ENCODE measurements at places on chromosomes 12 and 14.

DNA sequence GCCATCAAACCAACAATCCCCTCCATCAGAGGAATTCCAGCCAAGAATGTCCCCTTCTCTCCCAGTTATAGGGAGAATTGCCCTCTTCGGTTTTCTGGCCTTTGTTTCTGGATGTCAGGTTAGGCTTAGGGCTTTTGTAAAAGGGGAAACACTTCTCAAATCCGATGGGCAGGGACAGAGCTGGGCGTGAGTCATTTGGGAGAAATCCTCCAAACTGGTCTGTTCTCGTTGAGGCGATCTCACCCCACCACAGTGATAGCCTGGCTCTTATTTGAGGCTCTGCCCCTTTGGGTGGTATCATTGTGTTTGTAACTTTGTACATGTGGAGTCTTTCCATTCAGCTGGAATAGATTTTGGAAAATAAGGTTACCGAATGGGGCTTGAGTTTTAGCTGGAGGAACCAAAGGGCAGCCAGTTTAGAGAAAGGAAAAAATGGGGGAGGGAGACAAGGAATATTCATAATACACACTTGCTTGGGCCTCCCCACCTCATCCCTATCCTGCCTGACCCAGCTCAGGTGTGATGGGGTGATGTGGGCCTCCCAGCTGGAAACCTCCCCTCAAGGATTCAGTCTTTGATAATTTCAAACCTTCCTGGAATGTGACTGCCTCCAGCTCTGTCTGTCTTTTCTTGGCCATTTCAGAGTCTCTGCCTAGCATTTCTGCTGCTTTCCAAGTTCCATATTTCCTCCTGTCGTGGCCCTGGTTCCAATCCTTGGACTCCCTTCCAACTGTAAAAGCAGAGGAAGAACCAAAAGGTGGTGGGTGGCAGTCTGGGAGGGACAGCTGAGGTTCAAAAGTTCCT is 7.5 kb downstream of the HOXC4 start:
- no peak for DNase-seq

- DNase-seq: no peak
Measured at GRCh38 chr12:100229036-100229635, 28.5 kb downstream of the ACTR6 start.

- DNase-seq: no peak
Measured at GRCh38 chr14:55819610-55820304, 239.8 kb downstream of the KTN1 start.

DNA sequence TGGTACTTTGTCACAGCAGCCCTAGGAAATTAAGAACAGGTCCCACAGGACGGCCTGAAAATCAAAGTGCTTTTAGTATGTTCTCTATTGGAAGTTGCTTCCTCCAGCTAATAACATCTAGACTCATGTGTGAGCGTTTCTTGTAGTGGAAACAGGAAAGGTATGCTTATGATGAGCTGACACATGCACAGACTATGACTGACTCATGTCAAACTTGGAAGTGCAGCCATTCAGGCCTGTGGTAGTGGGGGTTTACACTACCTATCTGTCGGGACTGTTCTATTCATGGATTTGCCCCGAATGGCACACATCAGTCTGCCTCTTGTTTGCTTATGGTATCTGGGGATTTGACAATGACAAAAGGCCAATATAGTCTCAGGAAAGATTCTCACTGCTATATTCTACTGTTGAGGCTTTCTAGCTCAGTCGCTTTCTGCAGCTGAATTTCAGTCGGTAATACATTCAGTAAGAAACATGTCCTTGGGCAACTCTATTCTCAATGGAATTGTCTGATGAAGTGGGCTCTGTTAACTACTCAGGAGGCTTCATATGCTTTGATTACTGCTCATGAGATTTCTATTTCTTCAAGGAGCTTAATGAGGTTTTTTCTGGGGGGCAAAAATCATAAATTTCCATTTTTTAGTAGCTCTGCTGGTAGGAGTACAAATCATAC is 270.3 kb upstream of the DAAM1 start:
- DNase-seq: no peak

DNA sequence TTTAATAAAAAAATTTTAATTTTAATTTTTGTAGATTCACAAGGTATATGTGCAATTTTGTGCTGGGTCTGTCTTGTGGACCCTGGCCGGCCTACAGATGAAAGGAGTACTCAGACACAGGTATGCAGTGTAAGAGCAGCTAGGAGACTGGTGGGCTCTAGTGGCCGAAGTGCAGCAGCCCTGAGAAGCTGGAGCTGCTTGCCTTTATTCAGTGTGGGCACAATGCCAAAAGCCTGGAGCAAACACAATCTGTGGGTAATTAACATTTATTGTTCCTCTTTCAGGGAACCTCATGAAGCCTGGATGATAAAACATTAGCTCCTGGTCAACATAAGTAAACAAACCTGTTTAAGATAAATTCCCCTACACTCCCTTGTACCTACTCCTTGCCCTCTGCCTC is 135.7 kb upstream of the SEL1L start:
- DNase-seq: no peak

GRCh38 chr14:22491683-22492621 is 97.1 kb downstream of the DAD1 start:
- no peak for DNase-seq

DNA sequence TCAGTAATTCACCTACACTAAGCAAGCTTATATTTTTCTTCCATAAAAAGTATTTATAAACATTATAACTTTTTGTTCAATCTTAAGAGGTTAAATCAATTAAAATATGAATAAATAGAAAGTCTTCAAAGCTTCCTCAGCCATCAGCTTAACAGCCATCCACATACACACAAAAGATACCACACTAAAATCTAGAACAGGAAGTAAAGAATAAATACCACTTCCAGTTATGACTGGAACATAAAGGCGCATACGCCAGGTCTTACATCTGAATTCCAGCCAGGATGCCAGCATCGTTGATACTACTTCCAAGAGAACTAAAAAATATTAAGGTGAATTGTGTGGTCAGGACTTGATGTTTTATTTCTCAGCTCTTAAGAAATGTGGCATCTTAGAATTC is 17.0 kb downstream of the SIX1 start:
- DNase-seq: no peak

DNA sequence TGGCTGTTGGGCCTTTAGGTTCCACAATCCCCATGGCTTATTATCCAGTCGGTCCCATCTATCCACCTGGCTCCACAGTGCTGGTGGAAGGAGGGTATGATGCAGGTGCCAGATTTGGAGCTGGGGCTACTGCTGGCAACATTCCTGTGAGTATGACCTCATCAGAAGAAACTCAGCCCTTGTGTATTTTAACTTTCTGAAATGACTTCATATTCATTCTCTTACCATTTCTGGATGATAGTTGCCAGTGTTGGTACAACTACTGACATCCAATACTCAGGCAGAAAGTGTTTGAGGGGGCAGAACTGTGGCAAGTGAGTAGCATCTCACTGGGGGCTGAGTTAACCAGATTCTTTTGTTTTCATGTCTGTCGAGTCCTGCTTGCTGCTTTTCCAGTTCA is 2.3 kb downstream of the DAZAP2 start:
- DNase-seq: no peak

DNA sequence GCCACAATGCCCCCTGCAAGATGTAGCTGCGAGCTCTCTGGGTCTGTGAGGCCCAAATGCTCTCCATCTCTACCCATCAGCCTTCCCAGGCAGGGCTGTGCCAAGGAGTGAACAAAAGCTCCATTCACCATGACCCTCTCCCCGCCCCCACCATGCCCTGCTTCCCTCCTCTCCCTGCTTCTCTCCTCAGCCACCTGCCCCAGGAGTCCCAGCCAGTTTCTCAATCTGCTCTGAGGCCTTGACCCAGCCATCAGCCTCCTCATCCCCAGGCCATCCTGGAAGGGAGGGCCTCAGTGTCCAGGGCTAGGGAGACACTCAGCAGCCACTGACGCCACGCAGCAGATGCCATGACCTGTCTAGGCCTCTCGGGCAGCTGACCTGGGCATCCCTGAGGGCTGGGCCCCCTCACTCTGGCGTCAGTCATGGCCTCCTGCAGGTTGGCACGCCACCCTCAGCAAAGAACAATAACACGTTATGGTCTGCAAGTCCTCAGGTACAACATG is 8.5 kb upstream of the KRT5 start:
- DNase-seq: no peak

DNA sequence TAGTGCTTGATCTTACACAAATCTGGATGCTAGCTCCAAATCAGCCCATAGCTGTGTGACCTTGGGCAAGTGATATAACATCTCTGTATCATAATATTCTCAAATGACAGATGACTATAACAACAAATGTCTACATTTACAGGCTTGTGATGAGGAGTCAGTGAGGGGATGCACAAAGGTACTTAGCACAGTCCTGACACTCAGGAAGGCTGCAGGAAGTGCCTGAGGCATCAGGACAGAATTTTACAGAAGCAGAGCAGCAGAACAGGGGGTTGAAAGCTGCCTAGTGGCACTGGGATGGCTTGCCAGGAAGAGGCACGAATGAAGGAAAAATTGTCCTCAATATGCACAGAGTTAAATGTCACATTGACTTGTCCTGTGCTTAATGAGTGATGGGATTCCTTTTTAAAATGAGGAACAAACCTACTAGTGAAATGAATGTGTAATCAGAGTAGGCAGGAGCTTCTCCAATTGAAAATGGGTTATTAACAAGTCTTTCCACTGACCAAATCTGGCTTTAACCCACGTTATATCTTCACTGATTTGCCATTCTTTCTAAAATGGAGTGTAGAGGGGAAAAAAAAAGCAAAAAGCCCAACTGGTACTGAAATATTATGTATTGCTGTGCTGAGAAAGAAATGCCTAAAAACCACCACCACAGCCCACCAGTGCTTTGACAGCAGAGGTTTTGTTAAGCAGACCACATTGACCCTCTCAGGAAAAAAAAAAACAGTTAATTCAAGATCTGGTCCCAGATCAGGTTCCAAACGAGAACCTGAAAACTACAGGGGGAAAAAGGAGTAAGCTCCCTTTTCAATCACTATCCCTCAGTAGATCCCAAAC is 11.6 kb downstream of the BTG1 start:
- no peak for DNase-seq

DNA sequence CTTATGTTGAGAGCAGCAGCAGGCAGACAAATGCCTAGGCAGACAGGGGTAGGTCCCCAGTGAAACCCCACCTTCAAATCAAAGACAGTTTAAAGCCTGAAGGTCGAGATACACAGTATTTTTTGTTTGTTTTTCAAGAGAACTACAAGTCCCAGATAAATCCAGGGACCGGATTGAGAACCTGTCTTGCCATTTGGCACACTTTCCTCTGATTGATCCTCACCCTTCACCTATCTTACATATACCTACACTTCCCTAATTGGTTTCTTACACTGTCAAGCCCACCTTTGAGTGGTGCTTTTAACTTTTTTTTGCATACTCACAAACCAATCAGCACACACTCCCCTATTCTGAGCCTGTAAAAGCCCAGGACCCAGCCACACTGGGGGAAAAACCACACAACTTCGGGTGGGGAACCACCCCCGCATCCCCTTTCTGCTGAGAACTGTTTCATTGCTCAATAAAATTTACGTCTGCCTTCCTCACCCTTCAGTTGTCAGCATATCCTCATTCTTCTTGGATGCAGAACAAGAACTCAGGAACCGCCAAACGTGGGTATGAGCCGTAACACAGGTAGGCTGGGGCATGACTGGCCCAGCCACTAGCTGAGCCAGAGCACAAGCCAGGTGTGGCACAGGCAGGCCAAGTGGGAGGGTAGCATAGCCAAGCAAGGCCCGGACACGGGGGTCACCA is 11.1 kb downstream of the DICER1 start:
- no peak for DNase-seq

DNA sequence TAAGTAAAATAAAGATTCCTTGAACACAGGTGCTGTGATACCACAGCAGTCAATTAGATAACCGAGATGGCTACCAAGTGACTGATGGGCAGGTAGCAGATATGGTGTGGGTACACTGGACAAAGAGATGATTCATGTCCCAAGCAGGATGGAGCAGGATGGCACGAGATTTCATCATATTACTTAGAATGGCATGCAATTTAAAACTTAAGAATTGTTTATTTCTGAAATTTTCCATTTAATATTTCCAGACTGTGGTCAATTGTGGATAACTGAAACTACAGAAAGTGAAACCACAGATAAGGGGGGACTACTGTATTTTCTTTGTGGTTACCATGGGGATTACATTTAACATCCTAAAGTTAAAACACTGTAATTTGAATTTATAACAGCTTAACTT is 7.5 kb upstream of the ZFP36L1 start:
- no peak for DNase-seq

DNA sequence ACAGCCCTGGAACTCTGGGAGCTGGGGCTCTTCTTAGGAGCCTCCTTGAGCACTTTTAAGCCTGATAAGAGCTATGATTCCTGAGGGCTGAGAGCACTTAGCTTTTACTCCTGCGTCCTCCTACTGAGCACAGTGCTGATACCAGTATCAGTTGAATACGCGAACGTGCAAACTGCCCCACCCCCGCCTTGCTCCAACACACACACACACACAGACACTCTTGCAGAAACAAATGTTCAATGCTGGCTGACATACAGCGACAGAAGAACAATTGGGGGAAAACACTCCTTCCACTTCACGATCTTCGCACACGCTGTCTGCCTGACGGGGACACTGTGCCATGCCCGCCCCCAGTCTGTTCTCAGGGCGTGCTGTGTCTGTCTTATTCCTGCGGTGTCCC is 57.2 kb upstream of the DLK1 start:
- no peak for DNase-seq

GRCh38 chr12:26647088-26647487 is 185.9 kb downstream of the ITPR2 start:
- DNase-seq: no peak

DNA sequence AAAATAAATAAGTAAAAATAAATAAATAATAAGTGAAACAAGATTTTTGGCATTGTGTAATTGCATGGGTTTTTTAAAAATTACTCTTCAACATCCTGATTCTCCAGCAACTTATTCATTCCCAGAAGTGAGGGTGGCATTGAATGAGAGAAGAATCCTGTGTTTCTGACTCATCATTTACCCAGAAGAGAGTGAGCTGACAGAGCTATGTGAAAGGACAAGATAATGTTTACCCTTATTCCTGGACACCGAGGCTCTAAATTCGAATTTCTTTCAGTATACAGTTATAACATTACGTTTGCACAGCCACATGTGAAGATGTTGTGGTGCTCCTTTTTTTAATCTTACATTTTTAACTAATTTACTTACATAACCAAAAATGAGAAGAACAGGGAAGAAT is 36.4 kb downstream of the BBS10 start:
- DNase-seq: no peak

DNA sequence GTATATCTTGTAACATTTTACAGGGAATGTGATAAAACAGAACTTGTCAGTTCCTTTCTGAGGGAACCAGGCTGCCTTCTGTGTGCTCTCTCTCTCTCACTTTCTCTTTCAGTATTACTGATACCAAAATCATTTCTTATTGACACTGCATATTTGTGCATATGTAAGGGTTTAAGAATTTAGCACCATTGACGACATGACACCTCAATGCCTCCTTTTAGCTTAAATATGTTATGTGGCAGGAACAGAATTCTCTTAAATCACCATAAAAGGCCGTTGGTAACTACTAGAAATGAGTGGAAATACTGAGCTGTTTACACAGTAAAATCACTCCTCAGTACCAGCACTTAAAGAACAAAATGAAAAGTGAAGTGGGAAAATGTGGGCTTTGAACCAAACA is 457.7 kb upstream of the SYT1 start:
- DNase-seq: no peak

GRCh38 chr12:55780685-55781084 is 36.8 kb downstream of the SARNP start:
- no peak for DNase-seq

- DNase-seq: no peak
Measured at GRCh38 chr12:130920119-130920703, 33.5 kb upstream of the ADGRD1 start.

Data from stimulated activated CD8-positive, alpha-beta memory T cell treated with anti-CD3 and anti-CD28 coated beads, Interleukin-12 subunit alpha, Interleukin-12 subunit beta, amount 100 ng/mL, for 4 hours (primary cell).